Caki2 (cell line): ENCODE measurements at places on chromosomes 2 and 18.

DNA sequence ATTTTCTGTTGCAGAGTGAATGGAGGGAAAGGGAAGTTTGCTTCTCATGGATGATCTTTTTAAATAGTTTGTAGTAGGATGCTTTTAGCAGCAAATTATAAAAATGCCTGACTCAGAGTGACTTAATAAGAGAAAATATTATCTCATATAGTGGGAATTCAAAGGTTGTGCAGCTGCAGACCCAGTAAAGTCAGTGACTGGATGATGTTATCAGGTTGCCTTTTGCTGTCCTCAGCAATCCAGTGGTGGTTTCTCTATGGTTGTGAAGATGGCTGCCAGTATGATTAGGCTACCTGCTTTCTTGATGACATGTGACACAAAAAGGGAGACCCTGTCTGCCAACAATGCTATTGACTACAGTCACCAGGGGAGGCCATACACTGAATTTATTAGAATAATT lies 184.8 kb downstream of the DIS3L2 start:
- DNase-seq, result no peak

DNA sequence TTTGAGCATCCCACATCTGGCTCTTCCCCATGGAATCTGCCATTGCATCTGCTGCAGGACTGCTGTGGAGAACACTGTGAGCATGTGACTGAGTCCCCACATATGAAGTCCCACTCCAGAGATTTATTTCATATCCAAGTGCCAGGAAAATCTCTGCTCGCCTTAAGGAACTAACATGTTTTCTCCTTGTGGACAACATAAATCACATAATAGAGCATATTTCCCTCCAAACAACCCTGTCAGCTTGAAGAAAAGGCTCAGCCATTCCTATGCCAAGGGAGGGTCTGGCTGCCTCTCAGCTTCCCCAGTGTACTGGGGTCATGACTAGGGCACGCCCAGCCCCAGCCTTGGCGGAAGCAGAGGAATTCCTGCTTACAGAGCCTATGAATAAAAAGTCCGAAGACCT lies 193.7 kb downstream of the DNER start:
- DNase-seq, result no peak

DNA sequence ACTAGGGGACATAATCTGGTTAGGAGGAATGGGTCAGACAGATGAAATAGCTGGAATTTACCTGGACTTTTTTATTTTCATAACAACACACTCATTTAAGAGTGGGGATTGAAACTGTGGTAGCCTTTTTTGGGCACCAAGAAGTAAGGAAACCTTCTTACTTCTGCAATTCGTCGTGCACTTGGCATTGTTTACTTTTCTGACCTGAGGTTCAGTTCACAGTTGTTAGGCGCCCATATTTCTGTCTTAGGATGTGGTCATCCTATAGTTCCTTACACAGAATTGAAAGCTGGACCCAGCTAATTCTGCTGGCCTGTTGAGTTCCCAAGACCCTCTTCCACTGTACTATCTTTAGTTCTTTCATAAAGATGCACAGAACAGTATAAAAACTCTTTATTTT lies 72.9 kb downstream of the TMX3 start:
- DNase-seq, result no peak

DNA sequence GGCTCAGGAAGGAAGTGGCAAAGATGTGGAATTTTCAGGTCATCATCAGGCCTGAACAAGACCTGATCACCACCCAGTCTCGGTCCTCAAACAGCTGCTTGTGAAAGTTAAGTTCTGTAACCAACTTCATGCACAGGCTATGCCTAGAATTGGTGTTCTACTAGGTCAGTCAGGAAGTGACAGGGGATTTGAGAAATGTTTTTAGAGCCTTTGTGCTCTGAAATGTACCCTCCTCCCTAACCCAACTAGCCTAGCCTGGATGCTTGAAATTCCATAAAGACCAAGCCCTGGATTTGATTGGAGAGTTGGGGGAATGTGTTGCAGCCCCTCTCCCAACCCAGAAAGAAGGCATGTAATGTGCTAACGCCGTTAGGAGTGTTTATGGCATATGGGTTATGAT lies 63.3 kb downstream of the TGOLN2 start:
- no peak for DNase-seq

DNA sequence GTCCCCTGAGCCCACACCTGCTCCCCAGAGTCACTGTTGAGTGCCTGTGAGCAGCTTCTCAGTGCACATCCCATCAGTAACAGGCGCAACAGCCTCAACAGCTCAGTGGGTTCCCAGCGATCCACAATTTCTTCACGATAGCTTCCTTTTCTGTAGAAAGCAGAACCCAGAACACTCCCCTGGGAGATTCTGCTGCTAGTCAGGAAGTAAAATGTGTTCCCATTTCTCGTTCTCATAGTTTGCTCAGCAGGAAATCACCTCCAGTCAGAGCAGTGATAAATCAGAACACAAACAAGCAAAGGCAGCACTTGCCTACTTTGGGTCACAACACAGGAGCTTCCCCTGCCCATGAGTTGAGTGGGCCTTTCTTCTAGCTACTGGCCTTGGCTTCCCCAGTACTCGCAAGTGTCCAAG lies 48.9 kb upstream of the ATG16L1 start:
- DNase-seq, result no peak

- DNase-seq, result peak; percentile 55
Measured at GRCh38 chr2:222423632-222424275, 589 bp upstream of the SGPP2 start.

DNA sequence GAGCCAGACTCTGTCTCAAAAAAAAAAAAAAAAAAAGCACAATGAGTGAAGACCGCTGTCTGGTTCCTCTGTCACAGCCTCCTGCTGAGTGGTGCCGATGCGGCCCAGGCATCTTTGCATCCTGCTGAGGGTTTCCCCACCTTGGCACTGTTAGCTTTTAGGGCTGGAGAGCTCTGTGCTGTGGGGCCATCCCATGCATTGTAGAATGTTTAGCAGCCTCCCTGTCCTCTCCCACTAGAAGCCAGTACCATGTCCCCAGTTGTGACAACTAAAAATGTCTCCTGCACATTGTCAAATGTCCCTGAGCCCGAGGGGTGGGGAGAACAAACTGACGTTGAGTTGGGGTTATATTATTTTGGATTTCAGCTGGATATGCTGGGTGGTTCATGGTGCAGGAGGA lies 7.9 kb upstream of the COLEC11 start:
- no peak for DNase-seq

DNA sequence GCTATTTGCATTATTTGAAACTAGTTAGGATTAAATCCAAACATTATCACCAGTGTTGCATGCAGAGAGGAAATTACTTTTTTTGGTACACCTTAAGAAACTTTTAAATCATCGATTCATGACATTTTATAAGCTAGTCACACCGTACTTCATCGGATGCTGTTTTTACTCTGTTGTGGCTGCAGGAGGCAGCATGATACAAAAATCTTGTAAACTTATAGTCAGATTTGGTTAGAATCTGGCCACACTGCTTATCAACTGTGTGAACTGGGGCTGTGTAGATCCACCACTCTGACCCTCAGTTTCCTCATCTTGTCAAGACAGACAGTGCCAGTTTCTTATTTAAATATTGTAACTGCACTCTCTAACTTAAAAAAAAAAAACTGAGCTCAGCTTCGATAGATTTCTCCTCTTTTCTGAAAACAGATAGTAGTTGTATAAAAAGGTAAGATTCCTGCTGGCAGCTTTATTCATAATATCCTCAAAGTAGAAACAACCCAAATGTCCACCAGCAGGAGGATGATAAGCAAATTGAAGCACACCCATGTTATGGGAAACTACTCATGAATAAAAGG lies 77.8 kb downstream of the RAPGEF4 start:
- no peak for DNase-seq

DNA sequence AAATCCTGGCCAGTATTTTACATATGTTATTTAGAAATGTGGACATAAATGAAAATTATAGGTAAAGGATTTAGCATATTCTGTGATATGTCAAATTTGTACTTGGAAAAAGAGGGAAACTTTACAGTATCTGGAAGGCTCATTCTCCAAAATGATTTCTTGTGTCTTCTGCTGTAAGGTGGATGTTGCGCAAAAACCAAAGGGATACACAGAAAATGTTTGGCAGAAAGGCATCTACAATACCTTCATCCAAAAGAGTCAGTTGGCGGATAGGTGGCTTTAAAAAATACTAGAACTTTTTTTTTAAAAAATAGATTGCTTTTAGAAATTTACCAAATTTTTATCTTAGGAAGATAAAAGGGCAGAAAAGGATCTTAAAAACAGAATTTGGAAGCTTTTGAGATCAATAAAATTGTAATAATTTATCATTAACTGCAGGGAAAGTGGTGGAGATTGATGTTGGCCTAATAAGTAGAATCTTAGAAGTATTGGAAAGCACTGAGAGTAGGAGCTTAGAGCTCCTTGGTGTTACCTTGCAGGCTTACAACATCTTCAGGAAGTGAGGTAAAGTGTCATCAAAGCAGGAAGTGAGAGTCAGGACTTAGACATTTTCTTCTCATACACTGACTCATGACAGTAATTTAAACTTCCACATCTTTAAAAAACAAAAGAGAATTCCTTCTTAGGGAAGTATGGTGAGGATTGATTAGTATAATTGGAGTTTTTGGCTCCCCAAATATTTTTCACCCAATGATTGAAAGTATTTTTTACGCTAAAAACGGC lies 2.1 kb downstream of the NABP1 start:
- no peak for DNase-seq

- DNase-seq, result no peak
Measured at GRCh38 chr2:109699646-109700045, 85.5 kb downstream of the SOWAHC start.

- no peak for DNase-seq
Measured at GRCh38 chr2:236210536-236210935, 42.4 kb upstream of the GBX2 start.
